ENCODE measurements at places on chromosomes 7 and 10. TPM values are rescaled to one million over a fixed set of nuclear protein-coding genes. Genes with fewer than 3 reads are reported as not detected.

DNA sequence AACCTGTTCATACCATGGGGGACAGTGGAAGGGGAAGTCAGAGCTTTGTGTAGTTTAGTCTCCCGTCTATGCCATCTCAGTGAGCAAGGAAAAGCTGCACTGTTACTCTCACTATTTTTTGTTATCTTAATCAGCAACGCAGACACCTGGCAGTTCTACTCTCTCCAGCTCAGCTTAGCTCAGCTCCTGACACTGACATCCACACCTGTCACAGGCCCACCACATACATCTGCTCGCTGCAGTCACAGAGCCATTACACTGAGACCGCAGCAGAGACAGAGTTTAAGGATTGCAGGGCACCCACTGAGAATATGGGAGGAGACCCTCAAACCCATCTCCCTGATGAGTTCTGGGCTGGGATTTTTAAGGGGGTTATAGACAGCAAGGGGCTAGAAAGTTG lies 257.3 kb upstream of the AKR1E2 start:
- no peak for DNase-seq

DNA sequence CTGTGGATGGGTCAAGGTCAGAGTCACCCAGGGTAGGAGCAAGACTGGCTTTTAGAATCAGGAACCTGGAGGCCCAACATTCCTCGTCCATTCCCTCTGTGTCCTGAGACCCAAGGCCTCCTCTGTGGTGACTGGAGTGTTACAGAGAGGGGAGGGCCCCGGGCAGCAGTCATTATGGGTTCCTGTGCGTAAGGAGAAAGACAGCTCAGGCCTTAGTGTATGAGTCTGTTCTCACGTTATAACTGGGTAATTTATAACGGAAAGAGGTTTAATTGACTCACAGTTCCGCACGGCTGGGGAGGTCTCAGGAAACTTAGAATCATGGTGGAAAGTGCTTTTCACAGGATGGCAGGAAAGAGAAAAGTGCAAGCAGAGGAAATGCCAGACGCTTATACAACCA lies 422.3 kb downstream of the TCERG1L start:
- DNase-seq: no peak

GRCh38 chr10:15167411-15168290 lies 842 bp downstream of the NMT2 start:
- peak; percentile 47 for DNase-seq

DNA sequence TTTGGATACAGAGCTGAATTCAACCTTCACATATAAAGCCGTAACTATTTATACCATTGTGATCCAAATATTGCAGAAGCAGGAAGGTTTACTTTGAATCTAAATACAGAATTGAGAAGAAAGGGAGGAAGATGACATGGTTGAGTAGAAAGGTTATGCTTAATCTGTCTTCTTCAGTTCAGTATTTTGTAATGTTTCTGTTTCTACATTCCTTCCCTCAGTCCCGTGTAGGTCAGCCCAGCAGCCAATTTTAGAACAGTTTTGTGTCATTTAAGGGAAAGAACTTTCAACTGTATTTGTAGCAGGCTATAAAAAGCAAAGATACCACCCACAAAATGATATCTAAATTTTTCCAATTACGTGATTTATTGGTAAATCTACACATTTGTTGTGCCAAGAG lies 97.4 kb downstream of the CPED1 start:
- no peak for DNase-seq

DNA sequence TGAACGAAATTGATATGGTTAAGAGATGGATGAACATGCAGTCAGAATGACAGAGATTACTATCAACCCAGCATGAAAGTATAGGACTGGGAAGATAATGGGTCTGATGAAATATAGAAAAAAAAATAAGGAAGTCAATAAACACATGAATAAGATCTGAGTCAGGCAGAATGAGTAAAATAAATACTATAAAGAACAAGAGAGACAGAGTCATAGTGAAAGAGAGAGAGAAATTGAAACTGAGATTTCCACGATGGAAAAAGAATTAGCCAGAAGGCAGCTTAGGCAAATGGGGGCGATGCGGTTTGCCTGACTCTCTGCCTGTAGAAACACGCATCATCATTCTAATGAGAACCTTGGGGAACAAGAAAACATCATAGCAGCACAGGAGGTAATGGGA lies 26.6 kb downstream of the SEMA3D start:
- DNase-seq: no peak

GRCh38 chr7:142796501-142797390 lies 26.0 kb downstream of the PRSS2 start:
- DNase-seq: no peak

DNA sequence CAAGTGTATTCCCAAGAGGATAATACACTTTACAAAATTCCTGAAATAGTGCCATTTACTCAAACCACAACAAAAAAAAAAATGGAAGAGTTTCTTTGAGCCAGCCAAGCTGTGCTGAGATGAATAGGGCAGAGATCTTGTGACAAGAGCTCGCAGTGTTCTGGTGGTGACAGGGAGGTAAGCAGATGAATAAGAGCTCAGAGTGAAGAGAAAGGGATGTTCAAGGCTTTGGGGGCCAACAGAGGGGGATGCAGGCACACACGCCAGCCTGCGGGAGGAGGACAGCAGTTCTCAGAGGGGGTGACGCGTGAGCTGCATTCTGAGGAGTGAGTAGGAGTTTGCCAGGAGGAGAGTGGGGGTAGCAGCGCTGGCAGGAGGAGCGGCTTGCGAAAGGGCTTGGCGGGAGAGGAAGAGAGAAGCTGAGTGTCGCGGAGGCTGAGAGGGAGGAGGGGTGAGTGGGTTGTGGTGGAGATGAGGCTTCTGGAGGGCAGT lies 194.4 kb upstream of the IMMP2L start:
- DNase-seq: peak; percentile 38

DNA sequence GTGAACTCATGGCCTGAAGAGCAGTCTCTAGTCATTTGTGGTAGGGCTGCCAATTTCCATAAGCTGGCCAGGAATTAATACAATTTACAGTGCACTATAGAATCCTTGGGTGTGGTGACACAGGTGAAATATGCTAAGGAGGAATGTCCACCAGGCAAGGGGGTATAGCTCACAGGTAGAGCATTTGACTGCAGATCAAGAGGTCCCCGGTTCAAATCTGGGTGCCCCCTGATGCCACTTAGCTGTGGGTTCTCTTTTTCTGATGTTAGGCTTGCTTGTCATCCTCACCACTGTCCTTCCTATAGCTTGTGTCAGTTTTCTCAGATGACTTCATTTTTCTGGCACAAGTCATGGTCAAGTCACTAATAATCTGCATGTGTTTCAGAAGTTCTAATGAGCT lies 108.7 kb downstream of the ZNF467 start:
- no peak for DNase-seq

- DNase-seq: no peak
These were observed 286.9 kb downstream of the PTEN start for GRCh38 chr10:88150339-88150738.

- no peak for DNase-seq
These were observed 128.7 kb downstream of the SH3PXD2A start for GRCh38 chr10:103726637-103727036.

DNA sequence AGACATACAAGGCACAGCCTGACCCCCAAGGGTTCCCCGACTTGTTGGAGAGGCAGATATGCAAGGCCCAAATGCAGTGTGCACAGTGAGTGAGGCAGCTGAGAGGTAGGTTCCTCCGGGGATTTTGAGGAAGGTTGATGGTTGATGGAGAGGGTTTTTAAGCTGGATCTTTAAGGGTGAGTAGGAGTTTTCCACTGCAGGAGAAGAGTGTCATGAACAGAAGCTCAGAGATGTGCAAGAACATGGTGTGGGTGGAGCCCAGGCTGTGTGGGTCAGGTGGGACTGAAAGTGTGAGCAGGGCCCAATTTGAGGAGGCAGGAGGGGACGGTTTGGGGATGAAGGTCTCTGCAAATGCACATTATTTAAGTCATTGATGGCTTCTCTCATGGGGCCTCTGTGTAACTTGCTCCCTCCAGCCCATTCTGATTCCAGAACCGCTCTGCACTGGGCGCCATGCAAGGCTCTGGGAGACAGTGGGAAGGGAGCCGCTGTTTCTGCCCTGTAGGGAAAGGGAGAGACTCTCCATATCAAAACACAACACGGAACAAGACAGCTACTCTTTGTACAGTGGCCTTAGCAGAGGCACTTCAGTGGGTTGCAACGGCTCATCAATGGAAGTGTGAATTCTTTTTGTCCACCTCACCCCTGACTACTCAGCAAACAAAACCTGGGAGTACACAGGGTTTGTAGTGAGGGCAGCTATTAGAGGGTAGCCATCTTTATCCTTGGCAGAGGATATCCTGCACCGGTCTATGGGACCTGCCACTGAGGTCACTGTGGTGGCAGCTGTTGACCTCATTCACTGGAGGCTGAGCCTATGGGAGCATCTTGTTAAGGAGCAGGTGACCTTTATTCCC lies 29.7 kb downstream of the RAMP3 start:
- no peak for DNase-seq

- DNase-seq: peak; percentile 58
These were observed 3.4 kb downstream of the PRKAG2 start for GRCh38 chr7:151873402-151873965.

DNA sequence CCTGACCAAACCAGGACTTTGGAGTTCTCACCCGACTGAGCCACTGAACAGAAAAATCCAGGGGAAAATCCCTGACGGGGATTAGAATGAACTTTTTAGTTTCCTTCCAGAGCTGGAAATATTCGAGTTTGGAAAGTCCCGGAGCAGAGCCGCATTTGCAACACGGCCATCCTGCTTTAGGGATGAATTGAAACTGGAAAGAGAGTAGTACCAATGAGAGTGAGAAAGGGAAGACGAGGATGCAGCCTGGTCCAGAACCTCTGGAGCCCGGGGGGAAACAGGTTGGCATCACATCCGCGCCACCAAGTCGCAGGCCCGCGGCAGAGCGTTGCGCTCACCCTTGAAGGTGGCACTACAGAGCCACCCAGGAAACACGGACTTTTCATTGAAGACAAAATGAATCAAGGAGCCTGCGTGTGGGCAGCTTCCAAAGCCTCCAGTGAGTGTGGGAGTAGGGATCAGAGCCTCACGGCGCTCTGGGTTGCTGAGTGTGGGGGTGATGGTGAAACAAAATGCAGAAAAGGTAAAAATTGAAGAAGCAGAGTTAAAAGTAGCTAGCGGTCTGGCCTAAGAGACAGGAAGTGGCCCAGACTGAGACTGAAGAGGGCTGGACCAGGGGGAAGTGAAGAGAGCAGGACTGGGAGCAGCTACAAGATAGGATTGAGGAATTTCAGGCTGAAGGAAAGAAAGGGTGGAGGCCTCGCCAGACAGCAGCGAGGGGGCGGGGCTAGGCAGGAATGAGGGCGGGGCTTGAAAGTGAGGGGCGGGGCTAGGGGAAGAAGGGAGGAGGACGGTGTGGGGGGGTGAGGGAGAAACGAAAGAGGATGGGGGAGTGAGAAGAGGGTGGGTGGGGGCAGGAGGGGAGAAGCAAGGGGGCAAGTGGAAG lies 1.8 kb downstream of the SMURF1 start:
- peak; percentile 70 for DNase-seq

DNA sequence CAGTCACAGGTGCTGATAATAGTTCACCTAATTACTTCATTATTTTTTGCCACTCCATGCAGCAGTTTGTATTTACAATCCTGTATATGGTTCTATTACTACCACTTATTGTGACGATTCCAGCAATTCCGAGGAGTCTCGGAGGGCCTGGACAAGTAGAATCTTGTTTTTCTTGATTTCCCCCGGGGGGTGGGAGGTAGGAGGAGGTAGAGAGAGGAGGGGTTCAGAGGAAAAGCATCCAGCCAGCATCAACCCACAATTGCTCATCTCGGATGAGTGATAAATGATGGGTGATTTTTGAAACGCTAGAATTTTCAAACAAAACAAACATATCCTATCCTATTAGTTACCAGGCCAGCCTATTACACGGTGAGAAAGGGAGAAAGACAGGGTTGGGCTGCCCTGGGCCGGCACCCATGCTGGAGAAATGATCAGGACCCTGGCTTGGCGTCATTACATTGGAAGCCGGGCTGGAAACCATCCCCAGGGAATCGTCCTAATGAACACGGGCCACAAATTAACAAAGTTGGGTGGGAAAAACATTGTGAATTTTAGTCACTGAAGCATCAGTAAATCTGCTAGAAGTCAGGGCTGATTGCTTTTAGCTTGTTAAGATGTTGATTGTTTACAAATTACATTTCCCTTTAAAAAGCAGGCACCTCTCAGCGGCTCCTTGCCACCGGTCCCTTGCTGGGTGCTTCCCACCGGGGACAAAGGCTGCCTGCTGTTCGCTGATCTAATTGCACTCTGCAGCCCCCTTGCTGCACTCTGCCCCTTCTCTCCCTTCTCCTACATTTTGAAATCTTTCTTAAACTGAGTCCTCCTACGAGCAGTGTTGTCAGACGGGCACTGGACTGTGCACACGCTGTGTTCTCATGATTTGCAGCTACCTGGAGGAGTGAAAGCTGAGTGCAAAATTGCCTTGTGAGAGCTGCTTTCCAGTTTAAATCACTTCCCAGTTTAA lies 95.5 kb downstream of the FAM204A start:
- no peak for DNase-seq

GRCh38 chr10:48604039-48604990 lies 558 bp downstream of the ARHGAP22 start:
- no peak for DNase-seq

- DNase-seq: no peak
These were observed 346.5 kb downstream of the TYW1 start for GRCh38 chr7:67343114-67343513.

DNA sequence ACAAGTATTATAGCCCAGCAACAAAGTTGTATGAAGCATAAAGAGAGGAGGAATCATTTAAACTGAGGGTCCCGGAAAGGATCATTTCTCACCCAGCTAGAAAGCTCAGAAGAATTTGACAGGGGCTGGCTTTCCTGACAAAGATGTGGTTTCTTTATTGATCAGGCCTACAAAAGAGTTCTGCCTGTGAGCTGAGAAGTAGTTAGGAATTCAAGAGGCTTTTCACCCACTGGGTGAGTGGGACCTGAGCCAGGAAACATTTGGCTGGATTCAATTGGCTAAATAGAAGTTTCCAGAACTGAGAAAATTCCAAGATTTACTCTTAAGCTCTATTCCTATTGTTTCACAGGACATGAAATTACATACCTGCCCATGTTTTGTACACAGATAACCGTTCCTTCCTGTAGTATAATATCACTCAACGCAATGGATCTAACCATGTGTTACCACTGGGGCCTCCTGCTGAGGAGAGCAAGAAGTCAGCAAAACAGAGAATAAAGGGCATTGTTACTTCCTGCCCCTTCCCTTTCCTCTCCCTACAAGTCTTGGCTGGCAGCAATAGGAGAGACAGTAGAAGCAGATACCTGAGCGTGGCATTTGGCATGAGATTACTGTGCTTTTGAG lies 53.9 kb upstream of the PAPSS2 start:
- DNase-seq: no peak

The CPA2 gene
- 0.60 TPM for total RNA-seq

The ANKRD61 gene
- not detected for total RNA-seq

The SFTPA1 gene
- total RNA-seq: not detected

The PNLIP gene
- 2.1 TPM for total RNA-seq

The PCDH15 gene
- 0.36 TPM for total RNA-seq

The SPDYE9 gene
- total RNA-seq: not detected

The ELN gene
- 39.6 TPM for total RNA-seq

The UNCX gene
- total RNA-seq: not detected

The TRRAP gene
- 15.3 TPM for total RNA-seq

The CREM gene
- total RNA-seq: 61.5 TPM

The TEX47 gene
- not detected for total RNA-seq

The ALOX5 gene
- total RNA-seq: 1.8 TPM

The BAMBI gene
- total RNA-seq: 19.4 TPM

The CLEC2L gene
- not detected for total RNA-seq

The SERPINE1 gene
- total RNA-seq: 2.0 TPM

The PYROXD2 gene
- 9.0 TPM for total RNA-seq

The TRIM50 gene
- total RNA-seq: 0.25 TPM

The FXYD4 gene
- total RNA-seq: not detected

The STAG3 gene
- 0.37 TPM for total RNA-seq

The RELN gene
- 1.2 TPM for total RNA-seq

The SPDYE2 gene
- total RNA-seq: not detected
